ENCODE measurements at places on chromosomes 1 and 21. TPM values are rescaled to one million over a fixed set of nuclear protein-coding genes. Genes with fewer than 3 reads are reported as not detected.

- DNase-seq: no peak
Measured at GRCh38 chr1:12469493-12469892, 148.5 kb downstream of the DHRS3 start.

GRCh38 chr1:183267646-183268431, 81.8 kb downstream of the LAMC2 start:
- no peak for DNase-seq

The OR6Y1 gene
- total RNA-seq: not detected

The SPRR2D gene
- not detected for total RNA-seq

All from uterus (tissue), 4 donors.